ENCODE measurements at places on chromosomes 7 and 10.

DNA sequence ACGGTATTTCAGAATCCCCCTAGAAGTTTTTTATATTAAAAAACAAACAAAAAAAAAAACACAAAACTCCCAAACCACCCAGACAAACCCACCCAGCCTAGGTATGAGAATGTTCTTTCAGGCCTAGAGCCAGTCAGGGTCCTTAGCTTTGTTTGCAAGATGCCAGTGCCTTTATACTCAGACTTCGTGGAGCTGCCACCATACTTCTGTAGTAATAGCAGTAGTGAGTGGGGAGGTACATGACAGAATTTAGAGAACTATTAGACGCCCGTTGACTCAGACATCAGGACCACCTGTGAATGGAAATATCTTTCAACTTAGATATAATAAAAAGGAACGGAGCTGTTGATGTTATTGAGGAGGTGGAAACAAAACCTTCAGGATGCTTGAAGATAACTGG is 138.2 kb upstream of the MKLN1 start:
- no peak for DNase-seq

- DNase-seq = no peak
Measured at GRCh38 chr7:153158149-153158548, 398.6 kb downstream of the ACTR3B start.

DNA sequence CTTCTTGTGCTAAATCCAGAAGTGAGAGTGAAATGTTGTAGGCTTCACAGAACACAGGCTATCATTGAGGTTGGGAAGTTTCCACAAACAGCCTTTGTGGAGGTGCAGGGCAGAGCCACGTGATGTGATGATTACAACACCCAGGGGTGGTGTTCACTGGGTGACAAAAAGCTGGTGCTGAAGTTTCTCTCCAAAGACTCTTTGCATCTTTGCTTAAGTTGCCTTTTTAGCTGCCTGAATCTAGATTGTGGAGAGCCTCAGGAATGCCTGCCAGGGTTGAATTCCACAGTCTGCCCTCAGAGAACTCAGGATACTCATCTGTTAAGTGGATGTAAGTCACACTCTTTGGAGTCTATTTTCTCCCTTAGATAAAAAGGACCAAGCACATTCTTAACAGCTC is 56.3 kb downstream of the PLXNA4 start:
- DNase-seq = no peak

DNA sequence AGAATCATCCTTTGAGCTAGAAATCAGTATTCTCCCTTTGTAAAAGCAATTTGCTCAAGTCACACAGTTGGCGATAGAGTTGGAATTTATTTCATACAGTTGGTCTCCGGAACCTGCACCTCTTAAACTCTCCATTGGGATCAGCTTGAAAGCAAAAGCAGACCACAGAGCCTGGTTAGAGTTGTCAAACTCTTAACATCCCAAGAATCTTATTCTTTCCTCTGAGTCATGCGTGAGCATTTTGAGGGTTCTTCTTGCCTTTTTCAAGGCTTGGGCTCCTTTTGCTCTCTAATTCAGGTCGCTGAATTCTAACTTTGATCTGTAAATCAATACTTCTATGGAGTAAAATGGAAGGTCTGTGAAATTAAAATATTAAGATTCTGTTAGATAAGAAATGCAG is 19.6 kb upstream of the SCIN start:
- no peak for DNase-seq

DNA sequence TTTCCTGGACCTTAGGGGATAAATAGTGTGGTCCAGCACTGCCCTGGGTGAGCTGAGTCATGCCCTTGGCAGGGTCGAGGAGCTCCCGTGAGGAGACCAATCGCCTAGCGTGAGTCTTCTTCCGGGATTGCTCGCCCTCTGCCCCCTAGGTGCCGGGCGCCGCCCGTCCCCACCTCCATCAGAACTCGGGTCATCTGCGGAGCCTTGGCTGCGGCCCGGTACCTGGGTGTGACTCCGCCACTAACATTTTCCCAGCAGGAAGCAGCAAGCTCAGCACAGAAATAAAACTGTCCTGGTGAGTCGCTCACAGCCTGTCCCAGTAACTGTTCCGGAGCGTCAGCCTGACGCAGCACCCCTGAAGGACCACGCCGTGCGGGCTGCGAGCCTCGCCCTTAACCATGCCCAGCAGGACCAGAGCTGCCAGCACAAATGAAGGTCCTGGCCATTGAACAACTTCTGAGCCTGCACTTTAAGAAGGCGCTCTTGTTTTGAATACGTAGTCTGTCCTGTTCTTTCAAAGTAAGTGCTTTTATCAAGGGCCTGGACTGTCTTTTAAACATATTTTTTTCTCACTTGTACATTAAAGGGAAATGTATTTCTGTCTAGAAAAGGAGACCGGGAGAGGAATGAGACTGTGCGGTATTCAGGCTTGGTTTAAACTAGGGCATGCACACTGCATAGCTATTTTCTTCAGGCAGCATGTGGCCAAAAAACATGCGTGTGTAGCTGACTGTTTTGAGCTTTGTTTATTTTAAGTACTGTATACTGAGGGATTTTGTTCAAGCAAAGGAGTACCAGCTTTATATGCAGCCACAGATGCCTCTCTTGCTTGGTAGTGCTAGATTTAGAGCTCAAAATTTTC is 136.7 kb downstream of the HECW1 start:
- DNase-seq = no peak

GRCh38 chr10:43110338-43111071 is 27.7 kb upstream of the CSGALNACT2 start:
- DNase-seq = no peak

DNA sequence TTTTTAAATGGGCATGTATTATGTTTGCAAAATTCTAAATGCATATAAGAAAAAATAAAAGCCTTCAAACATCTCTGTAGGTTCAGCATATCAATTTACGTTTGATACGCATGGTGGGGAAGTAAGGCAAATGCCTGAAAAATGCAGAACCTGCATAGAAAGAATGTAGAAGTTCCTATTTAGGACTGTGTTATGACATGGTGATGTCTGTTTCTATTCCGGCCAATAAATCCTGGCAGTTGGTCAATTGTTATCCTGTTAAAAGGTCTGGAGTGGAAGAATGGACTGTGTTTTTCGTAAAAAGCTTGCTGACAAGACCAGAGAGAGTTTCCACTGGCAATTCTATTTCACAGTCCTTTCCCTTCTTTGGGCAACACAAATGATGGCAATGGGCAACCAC is 49.6 kb upstream of the CAV2 start:
- DNase-seq = no peak

- no peak for DNase-seq
Measured at GRCh38 chr7:32215697-32216096, 145.5 kb upstream of the PDE1C start.

DNA sequence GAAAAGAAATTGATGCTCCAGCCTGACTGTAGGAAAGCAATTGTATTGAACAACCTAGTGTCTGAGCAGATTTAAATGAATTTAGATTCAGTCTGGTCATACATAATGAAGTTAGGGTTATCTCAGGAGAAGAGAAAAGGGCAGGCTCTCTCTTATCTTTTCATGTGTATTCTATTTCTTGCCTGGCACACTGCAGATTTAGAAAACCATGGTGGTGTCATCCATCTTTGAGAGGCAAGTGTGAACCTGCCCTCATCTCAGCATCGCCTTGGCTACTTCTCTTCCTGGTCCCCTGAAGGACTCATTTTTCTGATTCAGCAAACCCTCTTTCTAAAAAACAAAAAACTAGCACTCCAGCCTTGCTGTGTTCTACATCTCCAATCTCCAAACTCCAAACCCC is 137.7 kb downstream of the LRRC4 start:
- DNase-seq = no peak

DNA sequence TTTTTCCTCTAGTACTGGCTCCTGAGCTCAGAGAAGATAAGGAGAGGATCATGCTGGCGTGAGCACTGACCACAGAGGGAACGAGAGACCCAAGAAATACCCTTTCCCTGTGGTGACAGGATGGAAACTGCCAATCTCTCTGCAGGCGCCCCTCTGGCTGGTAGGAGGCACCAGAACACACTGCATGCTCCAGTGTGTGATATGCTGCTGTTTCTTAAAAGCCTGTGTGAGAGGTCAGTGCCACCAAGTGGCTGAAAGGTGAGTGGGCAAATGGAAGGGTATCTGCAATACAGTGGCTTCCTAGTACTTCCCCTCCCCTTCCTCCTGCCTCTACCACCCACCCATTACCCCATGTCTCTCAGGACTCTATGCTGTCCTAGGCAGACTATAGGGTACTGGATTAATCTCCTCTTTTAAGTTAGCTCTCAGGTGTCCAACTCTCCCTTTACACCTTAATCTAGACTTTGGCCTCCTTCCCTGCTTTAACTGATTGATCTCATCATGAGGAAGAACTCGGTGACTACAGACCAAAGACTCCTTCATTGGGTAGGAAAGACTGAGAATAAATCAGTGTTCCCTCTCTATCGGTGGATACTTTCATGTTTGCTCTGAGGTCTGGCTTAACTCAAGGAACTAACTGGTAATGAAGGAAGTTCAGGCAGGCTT is 283.6 kb downstream of the ADRA2A start:
- no peak for DNase-seq

DNA sequence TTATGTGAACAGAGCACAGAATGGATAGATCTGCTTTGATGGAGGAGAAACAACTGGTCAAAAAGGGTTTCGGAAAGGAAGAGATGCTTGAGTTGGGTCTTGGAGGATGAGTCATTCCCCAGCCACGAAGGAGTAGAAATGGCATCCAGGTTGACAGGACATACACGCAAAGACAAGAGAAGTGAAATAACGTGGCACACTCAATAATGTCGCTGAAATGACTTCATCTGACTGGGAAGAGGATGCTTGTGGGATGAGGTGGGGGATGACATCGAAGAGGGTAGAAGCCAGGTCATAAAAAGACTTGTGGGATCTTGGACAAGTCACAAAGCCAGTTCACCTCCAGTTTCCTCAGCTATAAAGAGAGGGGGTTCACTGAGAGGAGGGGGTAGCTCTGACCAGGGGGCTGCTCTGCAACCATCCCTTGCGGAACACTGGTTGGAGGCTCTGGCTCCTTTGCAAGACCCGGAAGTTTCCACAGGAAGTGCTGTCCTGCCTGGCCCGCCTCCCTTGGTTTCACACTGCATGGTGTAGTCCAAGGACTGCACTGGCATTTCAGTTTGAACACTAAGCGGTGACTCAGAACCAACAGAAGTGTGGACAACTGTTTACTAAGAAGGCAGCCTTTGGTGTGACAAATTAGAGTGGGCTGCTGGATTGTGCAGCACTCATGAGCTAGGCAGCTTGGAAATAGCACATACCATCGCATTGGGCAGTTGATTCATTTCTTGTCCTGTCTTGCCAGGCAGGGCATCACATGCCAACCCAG is 189.9 kb upstream of the ADO start:
- no peak for DNase-seq

DNA sequence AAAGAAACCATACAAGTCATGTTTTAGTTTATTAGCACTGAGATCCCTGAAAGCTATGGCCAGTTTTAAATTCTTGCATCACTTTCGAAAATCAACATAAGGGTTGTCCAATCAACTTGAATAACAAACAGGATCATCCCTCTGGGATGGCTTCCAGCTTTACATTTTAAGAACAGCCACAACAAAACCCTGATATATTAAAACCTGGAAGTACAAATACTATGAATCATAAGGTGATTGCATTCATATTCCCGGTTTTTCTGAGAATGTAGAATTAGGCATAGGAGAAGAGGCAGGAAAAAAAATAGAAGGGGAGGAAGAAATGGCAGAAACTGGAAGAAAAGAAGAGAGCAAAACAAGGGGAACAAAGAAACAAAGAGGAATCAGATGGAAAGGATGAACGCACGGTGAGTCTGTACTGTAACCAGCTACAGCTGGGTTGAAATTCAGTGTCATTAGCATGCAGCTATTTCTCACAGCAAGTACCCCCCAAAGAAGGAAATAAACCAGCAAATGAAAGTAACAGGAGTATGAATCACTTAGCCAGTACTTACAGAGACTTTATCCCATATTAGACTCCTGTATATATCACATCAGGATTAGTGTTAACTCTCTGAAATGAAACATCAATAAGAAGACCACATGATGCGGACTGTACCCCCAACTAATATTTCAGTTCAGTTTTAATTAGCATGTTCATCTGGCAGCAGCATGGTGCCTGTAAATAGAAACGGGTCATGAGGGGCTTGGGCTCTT is 301.3 kb downstream of the RNLS start:
- DNase-seq = no peak

- no peak for DNase-seq
Measured at GRCh38 chr7:128052404-128052803, 21.2 kb upstream of the LRRC4 start.

- DNase-seq = no peak
Measured at GRCh38 chr10:79178070-79178576, 109.4 kb downstream of the ZMIZ1 start.

DNA sequence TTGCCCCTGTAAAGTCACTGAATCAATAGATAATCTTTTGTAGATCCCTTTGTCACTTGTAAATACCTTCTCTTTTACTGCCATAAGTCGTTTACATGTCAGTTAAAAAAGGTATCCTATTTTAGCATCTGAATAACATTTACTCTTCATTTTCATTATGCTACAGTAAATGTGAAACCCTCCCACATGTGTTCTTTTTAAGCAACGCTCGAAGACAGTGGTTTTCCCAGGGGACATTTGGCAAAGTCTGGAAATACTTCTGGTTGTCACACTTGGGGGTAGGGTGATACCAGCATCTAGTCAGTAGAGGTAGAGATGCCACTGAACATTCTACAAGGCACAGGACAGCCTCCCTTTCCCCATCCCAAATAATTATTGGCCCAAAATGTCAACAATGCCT is 23.7 kb downstream of the ATAD1 start:
- DNase-seq = no peak

GRCh38 chr7:44384586-44385433 is 59.4 kb upstream of the CAMK2B start:
- DNase-seq = no peak

DNA sequence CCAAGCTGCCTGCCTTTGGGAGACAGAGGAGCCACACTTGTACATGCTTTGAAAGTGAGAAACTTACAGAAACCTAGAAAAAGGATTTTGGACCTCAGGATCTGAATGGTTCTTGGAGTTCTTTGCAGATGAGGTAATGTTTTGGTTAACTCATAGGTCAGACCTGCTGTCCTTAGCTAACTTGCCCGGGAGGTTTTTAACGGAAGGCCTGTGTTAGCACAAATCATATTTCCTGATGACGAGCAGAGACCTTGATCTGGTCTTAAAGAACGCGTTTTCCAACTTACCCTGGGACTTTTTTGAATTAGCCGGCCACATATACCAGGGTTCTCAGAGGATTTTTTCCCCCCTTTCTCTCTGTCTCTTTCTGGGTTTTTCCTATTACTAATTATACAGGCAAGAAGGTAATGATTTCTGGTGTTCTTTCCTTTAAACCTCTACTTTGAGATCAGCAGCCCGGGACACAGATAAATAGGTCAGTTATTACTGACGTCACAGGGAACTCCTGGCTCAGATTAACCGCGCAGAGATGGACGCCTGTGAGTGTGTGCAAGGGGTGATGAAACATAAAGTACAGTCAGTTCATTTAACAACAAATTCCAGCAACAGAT is 101.7 kb upstream of the KLF6 start:
- DNase-seq = no peak

GRCh38 chr10:62788861-62789467 is 15.6 kb upstream of the ADO start:
- no peak for DNase-seq

GRCh38 chr10:75108684-75109458 is 2.6 kb upstream of the SAMD8 start:
- no peak for DNase-seq

- no peak for DNase-seq
Measured at GRCh38 chr7:38283107-38283506, 9.7 kb upstream of the TARP start.

GRCh38 chr7:117008118-117008885 is 55.0 kb downstream of the ST7 start:
- no peak for DNase-seq

GRCh38 chr10:132383751-132384196 is 13.2 kb upstream of the PWWP2B start:
- no peak for DNase-seq

GRCh38 chr10:31646519-31646918 is 282.1 kb downstream of the ARHGAP12 start:
- DNase-seq = no peak

Data from stimulated activated CD4-positive, alpha-beta T cell treated with anti-CD3 and anti-CD28 coated beads, TNF-alpha, amount 100 ng/mL, for 24 hours (primary cell).